ENCODE measurements at places on chromosomes 4 and X.

GRCh38 chr4:2789793-2790582 lies 2.9 kb upstream of the SH3BP2 start:
- no peak for DNase-seq

DNA sequence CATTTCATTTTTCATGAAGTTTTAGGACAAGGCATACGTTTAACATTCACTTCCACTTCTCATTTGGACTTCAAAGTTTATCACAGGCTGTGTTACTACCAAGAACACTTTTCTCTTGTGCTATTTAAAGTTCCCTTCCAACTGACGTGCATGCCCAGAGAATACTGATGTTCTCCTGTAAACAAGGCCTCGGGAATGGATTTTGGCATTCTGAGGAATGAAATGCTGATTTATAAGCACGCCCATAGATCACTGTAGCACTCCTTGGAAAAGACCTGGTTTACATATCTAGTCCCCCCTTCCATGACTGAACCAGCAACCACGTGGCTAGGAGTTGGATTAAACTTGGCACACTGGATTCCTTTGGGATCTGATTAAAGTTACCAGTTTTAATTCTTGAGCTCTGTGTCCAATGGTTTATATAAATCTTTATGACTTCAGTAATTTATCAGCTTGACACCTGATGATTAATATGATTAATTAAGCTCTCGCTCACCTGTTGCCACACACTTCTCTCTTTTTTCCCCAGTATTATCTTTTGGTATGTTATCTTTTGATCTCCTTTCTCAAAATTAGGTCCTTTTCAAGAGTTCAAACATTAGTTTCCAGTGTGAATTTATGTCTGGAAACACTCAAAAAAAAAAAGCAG lies 122.4 kb upstream of the HAND2 start:
- no peak for DNase-seq

DNA sequence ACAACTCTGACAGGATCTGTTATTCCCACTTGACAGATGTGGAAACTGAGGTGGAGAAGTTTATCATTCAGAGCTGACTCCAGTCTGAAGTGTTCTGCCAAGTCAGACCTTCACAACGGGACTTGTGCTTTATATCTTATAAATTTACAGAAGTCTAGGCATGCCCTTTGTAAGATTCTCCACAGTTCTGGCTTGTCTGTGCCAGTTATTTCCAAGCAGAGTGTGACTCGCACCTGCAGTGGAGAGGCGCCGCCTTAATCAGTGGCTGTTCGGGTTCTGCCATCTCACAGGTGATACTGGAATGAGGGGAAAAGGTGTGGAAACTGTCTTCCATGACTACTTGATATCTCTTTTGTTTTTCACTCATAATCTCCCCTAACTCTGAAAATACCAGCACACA lies 63.2 kb downstream of the CPEB2 start:
- DNase-seq, result no peak

GRCh38 chr4:18128241-18128640 lies 106.7 kb upstream of the LCORL start:
- DNase-seq, result no peak

DNA sequence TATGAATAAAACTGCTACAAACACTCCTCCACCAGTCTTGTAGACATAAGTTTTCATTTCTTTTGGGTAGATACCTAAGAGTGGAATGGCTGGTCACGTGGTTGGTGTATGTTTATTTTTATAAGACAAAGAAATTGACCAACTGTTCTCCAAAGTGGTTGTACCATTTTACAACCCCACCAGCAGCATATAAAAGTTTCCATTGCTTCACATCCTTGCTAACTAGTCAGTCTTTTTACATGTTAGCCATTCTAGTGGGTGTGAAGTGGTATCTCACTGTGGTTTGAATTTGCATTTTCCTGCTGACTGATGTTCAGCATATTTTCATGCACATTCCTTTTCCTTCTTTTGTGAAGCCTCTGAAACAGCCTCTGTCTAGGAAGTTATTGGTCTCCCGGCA lies 76.2 kb upstream of the ADGRG2 start:
- DNase-seq, result no peak

GRCh38 chr4:183993676-183994075 lies 88.6 kb downstream of the STOX2 start:
- no peak for DNase-seq

All from NCI-H1436 treated with DMSO at 0.1 percent for 48 hours (cell line).